H4 (cell line): ENCODE measurements at places on chromosomes 5 and 9. TPM values are rescaled to one million over a fixed set of nuclear protein-coding genes. Genes with fewer than 3 reads are reported as not detected.

Gene PRLR
- 0.12 and 1.1 TPM in 2 replicates for total RNA-seq

Gene SLC34A3
- total RNA-seq: not detected in 2 replicates

Gene SLC6A18
- not detected in 2 replicates for total RNA-seq

Gene PRRX2
- total RNA-seq: 16.5 and 18.9 TPM in 2 replicates

Gene PNPLA7
- 0.14 TPM in 1 of 2 replicates, not detected in the other for total RNA-seq

DNA sequence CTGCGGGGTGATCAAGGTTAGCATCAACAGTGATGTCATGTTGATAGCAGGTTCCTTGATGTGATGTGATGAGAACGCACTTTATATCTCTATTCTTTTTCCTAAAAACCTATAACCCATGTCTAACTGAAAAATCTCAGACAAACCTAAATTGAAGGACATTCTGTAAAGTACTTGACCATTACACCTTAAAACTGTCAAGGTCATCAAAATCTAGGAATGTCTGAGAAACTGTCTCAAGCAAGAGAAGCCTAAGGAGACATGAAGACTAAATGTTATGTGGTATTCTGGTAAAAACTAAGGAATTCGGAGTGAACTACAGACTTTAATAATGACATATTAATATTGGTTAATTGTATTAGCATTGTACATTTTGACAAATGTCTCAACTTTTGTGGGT, 170.0 kb downstream of the AOPEP start:
- no peak for DNase-seq

- DNase-seq: no peak
Observed at GRCh38 chr5:78534148-78534904, 114.2 kb downstream of the LHFPL2 start.

DNA sequence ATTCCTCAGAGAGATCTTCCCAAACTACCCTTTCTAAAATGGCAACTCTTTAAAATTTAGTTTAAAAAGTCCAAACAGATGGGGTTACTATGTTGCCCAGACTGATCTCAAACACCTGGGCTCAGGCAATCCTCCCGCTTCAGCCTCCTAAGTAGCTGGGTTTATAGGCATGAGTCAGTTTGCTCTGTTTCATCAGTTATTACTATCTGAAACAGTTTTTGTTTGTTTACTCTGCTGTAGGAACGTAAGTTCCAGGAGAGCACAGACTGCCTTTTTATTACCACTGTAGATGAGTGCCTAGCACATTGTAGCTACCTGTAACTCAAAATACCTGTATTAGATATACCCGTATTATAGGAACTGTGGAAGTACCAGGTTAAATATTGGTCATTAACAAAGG, 89.4 kb downstream of the UHRF2 start:
- DNase-seq: peak; percentile 2

DNA sequence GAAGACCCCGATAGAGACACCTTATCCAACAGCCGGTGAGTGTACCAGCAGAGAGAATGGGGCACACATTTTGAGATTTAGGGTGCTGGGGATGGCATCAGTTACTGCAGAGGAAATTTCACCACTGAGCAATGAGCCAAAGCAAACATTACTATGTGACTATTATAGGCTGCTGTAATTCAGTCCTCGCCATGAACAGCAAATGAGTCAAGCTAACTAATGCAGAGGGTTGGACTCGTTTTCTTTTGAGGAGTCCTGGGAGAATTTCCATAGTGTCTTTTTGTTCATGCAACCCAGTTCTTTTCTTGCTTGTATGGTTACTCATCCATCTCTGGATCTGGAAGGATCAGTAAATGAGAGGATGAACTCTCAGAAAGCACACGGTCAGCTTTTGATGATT, 323.8 kb downstream of the PSAT1 start:
- no peak for DNase-seq

GRCh38 chr5:29795096-29795652, 1398.3 kb upstream of the CDH6 start:
- DNase-seq: peak; percentile 44

- DNase-seq: no peak
Observed at GRCh38 chr5:180201051-180201987, 7.7 kb downstream of the RASGEF1C start.

GRCh38 chr9:137454597-137455358, 4.4 kb downstream of the NSMF start:
- DNase-seq: no peak

GRCh38 chr9:135078361-135078821, 9.1 kb upstream of the OLFM1 start:
- DNase-seq: no peak

- no peak for DNase-seq
Observed at GRCh38 chr9:134551176-134551575, 90.4 kb upstream of the COL5A1 start.

- no peak for DNase-seq
Observed at GRCh38 chr5:132072528-132072927, 1.1 kb upstream of the CSF2 start.

- peak; percentile 56 for DNase-seq
Observed at GRCh38 chr5:78467752-78468357, 107.4 kb downstream of the SCAMP1 start.

DNA sequence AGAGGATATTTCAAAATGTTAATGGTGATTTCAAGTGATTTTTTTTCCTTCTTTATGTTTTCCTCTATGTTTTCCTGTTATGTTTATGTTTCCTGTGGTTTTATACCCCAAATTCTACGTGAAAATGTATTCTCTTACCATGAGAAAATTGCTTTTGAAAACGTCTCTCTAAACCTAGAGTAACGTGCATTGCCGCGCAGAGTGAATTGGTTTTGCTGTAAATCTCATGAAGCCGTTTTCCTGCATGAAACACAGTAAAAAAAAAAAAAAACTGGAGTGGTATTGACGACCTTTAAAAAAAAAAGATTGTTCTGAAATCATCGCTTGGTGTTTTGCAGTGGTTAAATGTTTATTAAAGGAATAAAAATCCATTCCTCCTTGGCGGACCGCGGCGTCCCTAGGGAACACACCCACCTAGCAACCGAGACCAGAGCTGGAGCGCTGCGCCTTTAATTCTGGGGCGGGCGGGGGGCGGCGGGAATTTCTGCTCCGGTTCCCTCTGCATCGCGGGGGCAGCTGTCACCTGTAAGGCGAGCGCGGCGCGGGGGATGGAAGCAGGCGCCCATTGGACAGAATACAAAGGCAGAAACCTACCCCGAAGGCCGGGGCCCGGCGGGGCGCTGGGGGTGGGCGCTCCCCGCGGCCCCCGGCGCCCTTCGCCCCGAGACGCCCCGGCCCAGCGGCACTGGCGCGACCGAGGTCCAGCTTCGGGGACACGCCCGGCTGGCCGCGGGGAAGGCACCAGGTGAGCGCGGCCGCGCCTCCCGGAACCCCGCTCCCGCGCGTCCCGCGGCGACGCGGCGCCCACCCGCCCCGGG, at the start of gene SOWAHA:
SOWAHA (plus strand) TSS at position 522 of the 818 bp plus-strand sequence. CDS start 320 bp downstream, outside the sequence.
- no peak for DNase-seq

GRCh38 chr5:151158287-151158661, 695 bp upstream of the ANXA6 start:
- DNase-seq: no peak
